Midbrain (tissue), 1 donor: ENCODE measurements at places on chromosomes 5 and 9.

DNA sequence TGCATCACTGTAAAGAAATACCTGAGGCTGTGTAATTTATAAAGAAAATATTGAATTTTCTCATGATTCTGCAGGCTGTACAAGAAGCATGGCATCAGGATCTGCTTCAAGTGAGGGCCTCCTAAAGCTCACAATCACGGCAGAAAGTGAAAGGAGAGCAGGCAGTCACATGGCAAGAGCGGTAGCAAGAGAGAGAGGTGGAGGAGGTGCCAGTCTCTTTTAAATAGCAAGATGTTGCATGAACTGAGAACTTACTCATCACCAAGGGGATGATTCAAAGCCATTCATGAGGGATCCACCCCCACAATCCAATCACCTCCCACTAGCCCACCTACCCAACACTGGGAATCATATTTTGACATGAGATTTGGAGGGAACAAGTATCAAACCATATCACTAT lies 184.5 kb upstream of the PAPPA start:
- no peak for DNase-seq

DNA sequence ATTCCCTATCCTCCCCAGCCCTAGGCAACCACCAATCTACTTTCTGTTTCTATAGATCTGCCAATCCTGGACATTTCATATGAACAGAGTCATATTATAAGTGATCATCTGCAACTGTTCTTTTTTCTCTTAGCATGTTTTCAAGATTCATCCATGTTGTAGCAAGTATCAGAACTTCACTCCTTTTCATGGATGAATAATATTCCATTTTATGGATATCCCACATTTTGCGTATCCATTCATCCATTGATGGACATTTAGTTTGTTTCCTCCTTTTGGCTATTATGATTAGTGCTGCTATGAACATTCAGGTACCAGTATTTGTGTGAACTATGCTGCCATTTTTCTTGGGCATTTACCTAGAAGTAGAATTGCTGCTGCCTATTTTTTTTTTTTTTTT lies 51.3 kb upstream of the HAND1 start:
- DNase-seq: no peak

- no peak for DNase-seq
Observed at GRCh38 chr5:56737951-56738606, 77.3 kb upstream of the MAP3K1 start.

GRCh38 chr5:141492168-141492885 lies 3.4 kb downstream of the PCDHGC5 start:
- no peak for DNase-seq

- no peak for DNase-seq
Observed at GRCh38 chr5:77630114-77630680, 8.3 kb downstream of the OTP start.

DNA sequence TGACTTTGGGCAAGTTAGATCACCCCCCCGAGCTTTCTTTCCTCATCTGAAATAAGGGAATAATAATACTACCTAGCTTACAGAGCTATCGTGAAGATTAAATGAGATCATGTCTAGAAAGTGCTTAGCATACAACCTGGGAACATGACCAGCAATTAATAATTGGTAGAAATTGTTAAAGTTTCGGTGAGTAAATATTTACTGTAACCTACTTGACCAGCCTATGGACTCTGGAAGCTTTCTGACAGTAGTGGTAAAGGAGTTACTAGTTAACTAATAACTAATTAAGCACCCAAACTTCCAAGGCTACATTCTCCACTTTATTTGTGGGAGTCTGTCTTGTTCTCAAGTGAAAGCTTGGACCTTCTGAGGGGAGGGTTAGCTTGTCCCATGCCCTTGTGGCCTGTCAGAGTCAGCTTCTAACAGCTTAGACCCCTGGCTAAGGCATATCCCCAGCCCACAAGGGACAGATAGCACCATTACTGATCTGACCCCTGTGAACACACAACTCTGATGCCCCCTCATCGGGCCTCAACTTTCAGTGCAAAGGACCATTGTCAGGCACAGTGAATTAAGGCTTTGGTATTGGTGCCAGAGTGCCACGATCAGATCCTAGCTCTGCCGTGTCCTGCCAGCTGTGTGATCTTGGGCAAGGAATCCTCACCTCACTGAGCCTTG lies 58.7 kb upstream of the SAP30L start:
- DNase-seq: no peak

DNA sequence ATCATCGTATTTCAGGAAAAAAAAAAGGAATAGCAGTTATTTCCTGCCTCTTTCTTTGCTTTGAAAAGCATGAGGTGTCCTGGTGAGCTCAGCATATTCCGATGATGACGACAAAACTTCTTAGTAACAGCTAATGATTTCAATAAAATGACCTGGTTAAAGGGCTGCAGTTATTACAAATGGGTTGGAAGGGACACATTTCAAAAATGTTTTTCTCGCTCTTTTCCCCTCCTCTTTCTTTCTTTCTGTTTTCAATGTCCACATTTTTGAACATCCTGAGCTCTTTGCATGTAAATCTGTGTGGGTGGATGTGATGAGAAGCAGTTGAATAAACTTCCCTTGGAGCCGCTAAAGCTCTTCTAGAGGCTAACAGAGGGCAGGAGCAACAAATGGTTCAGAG lies 186.8 kb upstream of the SLC27A6 start:
- DNase-seq: no peak

- DNase-seq: no peak
Observed at GRCh38 chr9:272251-273213, 57.9 kb downstream of the DOCK8 start.

DNA sequence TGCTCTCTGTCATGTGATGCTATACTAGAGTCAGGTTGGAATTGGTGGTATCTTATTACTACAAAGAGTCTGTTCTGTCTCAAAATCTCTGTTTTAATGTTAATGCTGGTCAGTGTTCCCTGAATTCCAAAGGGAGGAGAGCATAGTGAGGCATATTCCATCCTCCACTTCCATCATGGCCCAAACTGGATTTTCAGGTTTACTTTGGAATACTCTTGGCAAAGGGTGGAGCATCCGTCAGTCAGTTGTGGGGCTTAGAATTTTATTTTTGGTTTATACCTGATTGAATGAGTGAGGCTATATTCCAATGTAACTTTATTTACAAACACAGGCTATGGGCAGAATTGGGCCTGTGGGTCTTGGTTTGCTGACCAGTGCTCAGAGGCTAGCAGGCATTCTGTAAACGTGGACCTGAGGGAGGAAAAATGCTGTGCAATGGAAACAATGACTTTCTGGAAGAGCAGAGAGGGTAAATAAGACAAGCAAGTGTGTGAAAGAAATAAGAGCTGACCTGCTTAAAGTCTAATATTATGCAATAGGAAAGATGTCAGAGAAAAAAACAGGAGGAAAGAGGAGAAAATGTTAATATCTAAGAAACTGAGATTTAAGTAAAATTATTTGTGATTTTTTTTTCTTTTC lies 106.2 kb upstream of the CLINT1 start:
- DNase-seq: no peak

DNA sequence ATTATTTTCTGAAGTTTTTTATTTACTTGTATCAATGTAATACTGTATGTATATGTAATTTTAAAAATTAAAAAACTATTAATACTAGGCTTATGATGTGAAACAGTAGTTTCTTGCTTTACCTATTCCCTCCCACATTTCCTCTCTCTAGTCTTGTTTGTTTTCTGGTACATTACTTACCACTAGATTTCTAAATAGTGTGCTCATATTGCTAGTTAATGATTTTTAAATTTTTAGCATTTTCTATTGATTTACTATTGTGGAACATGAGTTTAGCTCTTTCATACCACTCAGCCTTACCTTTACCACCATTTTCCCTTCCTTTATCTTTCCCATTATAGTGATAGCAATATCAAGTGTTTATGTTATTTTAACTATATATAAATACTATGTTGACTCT lies 39.3 kb downstream of the UBE2R2 start:
- no peak for DNase-seq

DNA sequence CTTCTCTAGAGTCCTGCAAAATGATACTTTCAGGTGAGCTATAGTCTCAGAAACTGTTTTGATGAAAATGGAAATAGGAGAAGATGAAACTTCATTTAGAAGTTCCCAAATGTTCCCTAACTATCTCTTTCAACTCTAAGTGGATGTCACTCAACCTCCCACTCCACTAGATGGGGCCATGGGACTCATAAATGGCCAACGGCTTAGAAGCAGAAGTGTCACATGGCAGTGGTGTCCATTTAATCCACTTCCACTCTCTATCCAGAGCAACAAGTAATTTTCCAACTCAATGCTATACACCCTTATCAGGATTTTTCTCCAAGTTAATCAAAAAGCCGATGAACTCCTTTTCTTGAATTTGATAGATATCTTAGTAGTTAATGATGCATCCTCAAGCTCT lies 295.7 kb downstream of the EDIL3 start:
- DNase-seq: peak; percentile 6

DNA sequence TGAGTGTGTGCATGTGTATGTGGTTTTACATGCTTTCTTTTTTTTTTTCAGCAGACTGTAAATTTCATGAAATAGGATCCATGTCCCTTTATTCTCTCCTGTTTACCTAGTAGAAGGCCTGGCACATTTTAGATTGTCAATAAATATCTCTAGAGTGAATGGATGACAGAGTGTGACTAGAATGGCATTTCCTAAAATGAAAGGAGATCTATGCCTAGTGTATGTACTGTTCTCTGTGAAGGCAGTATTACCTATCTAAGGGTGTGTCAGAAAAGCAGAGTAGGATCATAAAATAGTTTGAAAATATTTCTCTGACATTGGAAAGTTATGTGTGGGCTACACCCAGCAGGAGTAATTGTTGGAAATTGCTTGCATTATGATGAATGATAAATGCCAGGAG lies 1876.0 kb upstream of the C9orf72 start:
- DNase-seq: no peak

DNA sequence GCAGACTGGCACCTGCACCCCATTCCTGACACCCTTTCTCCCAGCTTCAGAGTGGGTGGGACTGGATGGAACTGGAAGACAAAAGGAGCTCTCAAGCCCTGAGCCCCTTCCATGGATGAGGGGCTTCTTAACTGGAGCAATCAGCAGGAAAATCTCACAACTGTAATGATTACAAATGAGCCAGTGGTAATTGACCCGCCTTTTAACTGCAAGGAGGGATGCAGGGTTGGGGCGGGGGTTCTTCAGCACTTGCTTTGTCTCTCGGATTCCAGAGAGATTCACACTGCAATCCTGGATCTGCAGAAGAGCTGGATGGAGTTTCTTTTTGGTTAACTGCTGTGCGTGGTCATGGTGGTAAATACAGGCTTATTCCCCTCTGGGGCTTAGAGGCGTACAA lies 160.1 kb upstream of the SHB start:
- no peak for DNase-seq
